SK-N-DZ (cell line): ENCODE measurements at places on chromosomes 16 and 17.
A peak's percentile ranks its signal among the peaks of the same experiment; 100 is the strongest.

DNA sequence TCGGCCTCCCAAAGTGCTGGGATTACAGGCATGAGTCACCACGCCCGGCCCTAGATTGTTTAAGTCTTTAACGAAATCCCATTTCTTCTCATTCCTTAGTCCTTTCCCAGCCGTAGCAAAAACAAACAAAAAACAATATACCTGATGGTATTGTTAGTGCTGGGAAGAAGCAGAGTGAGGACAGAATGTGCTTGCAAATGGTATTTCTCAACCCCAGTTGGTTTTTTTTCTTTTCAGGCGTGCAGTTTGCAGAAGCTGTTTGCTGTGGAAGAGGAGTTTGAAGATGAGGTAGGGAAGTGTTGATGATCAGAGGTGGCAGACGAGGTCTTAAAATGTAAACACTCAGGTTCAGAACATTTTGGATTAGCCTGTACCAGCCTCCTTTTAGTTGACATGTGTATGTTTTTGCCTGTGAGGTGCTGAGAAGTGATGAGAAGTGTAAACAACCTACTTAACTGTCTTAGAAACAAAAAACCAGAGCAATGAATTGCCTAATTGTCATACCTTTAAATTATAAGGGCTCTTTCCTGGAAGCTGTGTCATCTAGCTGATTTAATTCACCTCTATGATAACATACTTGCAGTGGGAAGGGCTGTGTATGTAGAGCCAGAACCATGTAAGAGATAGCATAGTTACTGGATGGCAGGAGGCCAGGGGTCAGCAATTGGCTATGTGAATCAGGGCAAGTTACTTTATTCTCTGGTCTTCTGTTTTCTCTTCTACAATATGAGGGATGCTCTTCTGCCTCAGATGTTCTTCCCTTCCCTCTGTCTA lies 3.4 kb downstream of the HROB start:
- DNase-seq = no peak

DNA sequence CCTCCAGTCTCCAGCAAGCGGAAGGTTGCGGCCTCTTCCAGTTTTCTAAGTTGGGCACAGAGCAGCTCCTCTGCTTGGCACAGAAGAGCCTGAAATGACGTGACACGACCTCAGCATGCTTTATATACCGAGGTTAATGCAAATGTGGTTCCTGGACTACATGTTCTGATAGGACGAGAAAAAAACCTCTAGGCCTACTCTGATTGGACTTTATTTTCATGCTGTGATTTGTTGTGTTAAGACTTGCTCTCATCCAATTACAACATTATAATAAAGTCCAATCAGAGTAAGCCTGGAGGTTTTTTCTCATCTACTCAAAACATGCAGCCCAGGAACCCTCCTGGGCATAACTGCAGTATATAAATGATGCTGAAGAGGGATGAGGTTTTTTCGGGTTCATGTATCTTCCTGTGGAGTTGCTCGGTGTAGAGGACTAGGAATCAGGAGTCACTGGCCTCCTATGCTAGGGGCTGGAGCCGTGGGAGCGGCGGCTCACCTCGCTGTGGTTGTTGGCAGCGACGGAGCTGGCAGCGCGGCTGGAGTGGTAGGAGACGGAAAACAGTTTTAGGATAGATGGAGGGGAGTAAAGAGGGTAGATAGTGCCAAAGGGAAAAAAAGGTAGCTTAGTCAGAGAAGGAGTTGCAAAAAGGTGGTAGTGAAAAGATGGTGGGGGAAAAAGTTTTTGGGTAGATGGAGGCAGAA lies 878.0 kb downstream of the KCNJ18 start:
- DNase-seq = no peak

GRCh38 chr17:17942846-17943245 lies 29.4 kb downstream of the TOM1L2 start:
- no peak for DNase-seq

DNA sequence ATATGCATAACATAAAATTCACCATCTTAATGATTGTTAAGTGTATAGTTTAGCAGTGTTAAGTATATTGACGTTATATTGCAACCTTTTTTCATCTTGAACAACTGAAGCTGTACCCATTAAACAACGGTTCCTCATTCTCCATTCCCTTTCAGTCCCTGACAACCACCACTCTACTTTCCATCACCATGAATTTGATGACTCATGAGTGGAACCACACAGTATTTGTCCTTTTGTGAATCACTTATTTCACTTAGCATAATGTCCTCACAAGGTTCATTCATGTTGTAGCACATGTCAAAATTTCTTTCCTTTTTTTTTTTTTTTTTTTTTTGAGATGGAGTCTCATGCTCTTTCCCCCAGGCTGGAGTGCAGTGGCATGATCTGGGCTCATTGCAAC lies 46.0 kb downstream of the HOXB1 start:
- DNase-seq = no peak

GRCh38 chr17:75691371-75691791 lies 24.2 kb downstream of the SAP30BP start:
- DNase-seq = no peak

GRCh38 chr17:68613739-68614298 lies 12.7 kb upstream of the FAM20A start:
- DNase-seq = peak; percentile 43

DNA sequence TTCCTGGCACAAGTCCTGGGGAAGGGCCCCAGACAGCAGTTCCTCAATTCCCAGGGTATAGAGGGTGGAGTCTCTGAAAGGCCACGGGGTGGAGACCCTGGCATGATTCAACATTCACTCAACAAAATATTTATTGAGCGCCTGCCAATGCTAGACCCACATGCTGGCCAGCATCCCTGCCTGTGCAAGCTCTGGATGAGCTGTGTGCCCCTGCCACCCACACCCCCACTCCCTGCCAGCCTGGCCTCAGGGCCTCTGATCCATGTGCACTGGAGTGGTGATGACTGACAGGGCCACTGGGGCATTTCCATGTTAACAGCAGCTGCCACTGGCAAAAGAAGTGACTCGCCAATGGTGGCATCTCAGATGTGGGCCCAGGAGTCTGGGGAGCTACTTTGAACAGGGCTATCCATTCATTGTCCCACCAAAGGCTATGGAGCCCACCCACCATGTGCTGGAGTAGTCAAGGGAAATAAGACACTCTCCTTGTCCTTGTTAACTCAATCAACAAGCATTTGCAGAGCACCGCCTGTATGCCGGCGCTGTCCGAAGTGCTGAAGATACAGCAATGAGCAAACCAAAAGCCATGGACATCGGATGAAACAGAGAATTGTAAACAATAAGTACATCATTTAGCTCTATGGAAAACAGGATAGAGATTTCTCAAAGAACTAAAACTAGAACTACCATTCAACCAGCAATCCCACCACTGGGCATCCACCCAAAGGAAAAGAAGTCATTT lies 3.0 kb upstream of the PRSS22 start:
- no peak for DNase-seq

DNA sequence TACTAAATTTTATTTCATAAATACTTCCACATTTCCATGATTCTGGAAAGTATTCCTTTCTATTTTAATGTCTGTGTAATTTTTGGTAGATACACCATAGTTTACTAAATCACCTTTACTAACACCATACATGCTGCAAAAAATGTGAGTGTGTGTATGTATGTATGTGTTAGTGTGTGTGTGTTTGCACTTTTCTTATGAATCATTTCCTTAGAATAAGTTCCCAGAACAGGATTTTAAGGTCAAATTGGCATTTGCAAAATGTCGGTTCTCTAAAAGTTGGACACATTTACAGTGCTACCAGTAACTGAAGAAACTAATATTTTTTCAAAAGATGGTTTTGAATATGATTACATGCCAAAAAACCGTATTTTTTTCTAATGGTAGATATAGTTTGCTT lies 137.1 kb downstream of the CYB561 start:
- DNase-seq = no peak

DNA sequence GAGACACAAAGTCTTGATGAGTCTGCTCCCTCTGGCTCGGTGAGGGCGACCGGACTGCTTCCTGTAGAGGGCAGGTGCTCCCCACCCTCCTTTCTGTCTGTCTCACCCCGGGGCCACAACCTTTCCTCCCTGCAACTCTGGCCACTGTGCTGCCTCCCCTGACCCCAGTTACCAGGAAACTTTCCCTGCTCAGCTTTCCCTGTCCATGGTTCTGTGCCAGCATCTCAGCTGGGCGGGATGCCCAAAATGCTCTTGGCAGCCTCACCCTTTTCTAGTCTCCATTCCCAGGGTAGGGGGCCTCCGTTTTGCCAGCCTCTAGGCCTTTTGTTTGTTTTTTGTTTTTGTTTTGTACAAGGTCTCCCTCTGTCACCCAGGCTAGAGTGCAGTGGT lies 1.4 kb downstream of the PLD2 start:
- no peak for DNase-seq

DNA sequence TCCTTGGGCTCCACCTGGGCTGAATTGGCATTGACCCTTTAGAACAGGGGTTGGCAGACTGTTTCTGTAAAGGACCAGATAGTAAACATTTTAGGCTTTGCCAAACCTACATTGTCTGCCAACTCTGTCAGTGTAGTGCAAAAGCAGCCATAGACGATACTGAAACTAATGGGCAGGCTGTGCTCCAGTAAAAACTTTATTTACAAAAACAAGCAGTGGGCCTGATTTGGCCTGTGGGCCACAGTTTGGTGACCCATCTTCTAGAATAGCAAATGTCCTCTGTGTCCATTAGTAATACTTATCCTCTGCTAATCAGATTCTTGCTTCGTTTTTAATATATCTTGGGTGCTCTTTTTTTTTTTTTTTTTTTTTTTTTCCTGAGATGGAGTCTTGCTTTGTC lies 6.2 kb downstream of the UTP4 start:
- DNase-seq = no peak

GRCh38 chr17:71501711-71502110 lies 619.1 kb upstream of the SOX9 start:
- DNase-seq = peak; percentile 53

DNA sequence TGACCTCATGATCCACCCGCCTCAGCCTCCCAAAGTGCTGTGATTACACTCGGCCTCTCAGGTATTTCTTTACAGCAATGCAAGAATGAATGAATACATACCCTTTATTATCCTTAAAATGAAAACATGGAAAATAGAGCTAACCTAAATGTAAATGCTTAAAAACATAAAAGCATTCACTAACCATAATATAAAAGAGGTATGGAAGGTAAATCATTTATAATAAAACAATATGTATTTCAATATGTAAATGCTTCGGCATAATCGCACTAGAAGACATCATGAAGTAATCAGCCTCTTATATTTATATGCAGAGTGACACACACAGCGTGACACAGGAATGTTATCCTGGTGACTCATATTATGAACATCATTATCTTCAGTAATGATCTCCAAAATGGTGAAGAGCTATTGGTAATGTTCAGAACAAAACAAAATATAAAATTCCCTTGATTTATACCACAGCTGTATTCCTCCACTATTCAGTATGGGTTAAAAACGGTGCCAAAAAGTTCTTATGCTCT lies 53.9 kb downstream of the AIPL1 start:
- no peak for DNase-seq

DNA sequence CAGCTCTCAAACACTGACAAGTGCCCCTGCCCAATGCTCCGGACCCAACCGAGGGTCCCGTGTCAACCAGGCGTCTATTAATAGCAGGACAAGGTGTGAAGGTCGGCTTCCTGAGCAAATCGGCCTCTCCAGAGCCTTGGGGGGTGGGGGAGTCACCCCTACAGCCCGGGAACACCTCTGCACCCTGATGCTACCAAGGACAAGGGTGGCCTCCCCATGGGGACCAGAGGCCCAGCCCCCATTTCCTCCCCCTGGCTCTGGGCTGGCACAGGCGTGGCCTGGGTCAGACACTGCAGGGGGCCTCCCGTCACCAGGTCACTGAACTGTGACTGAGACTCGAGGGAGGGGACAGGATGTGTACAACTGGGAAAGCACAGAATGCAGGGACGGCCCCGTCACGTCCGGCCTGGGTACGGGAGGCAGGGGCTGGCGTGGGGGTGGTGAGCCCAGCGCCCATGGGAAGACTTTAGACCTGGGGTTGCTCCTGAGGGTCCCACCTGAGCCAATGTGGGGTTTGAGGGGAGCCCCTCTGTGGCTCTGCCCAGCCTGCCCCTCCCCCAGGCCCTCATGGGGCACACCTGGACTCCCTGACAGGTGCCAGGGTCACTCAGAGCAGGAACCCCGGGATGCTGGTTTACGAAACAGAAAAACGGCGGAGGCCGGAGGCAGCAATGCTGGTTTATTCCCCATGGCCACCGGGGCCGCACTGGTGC lies 579 bp upstream of the CYBA start:
- DNase-seq = no peak

- no peak for DNase-seq
Observed at GRCh38 chr17:48406936-48407567, 23.0 kb downstream of the SKAP1 start.

DNA sequence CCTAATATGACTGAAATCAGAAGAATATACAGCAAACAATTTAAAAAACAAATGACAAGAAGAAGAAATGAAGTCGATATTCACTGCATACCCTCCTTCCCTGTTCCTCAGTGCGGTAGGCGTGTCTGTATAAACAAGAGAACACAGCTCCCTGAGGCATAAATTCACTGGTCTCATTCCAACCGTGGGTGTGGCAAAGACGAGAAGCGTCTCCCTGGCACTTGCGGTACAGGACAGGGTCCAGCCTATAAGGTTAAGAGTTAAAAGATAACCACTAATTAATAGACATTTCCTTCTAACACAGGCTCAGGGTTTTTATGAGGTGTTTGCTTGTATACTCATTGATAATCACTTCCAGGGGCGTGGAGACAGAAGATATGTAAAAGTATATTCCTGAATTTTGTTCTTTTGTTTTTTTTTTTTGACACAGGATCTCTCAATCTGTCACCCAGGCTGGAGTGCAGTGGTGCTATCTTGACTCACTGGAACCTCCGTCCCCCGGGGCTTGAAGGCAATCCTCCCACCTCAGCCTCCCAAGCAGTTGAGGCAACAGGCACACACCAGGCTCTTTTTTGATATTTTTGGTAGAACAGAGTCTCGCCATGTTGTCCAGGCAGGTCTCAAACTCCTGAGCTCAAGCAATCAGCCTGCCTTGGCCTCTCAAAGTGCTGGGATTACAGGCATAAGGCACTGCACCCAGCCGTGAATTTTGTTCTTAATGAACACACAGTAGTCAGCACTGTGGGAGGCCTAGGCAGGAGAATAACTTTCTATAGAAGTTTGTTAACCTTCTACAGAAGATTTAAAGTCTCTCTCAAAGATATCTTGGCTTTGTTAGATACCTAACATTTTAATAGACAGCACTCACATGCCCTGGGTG lies 59.1 kb upstream of the CLEC18B start:
- DNase-seq = no peak
